ENCODE measurements at places on chromosomes 2 and 18.

DNA sequence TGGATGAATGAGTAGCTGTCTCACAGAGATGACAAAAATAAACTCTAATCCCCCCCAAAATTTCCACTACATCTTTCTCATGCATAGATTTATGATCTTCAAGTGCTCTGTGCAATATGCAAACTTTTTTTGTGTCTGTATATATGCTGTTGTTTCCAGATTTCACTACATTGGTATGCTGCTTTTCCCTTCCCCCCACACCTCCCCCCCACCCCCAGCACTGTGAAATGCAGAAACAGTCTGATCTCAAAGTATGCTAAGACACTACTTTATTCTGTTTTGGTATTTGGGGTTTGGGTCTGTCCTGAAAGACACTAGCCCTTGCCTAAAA, 524 bp upstream of the KLHL14 start:
- no peak for DNase-seq

GRCh38 chr2:44778221-44778654, 163.3 kb upstream of the SIX3 start:
- no peak for DNase-seq

- DNase-seq = no peak
Measured at GRCh38 chr2:236951830-236952475, 133.7 kb upstream of the COPS8 start.

DNA sequence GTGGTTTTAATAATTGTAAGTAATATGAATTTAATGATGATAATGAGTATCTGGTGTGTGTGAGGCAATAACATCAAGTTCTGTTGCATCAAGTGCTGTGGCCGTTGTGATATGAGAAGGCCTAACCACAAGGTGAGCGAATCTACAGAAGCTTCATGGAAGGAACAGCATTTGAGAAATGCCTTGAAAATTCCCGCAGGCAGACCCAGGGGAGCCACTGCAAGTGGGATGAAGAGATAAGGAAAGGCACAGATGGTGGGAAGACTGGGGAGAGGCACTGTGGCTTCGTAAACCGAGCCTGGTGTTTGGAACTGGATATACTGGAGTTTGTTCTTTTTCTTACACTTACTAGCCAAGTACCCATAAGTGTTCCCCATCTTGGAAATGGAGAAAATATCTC, 357.5 kb downstream of the PTPRM start:
- DNase-seq = no peak

GRCh38 chr2:17387591-17387990, 130.6 kb downstream of the RAD51AP2 start:
- no peak for DNase-seq

- DNase-seq = no peak
Measured at GRCh38 chr18:31233621-31234275, 71.1 kb upstream of the DSC1 start.

DNA sequence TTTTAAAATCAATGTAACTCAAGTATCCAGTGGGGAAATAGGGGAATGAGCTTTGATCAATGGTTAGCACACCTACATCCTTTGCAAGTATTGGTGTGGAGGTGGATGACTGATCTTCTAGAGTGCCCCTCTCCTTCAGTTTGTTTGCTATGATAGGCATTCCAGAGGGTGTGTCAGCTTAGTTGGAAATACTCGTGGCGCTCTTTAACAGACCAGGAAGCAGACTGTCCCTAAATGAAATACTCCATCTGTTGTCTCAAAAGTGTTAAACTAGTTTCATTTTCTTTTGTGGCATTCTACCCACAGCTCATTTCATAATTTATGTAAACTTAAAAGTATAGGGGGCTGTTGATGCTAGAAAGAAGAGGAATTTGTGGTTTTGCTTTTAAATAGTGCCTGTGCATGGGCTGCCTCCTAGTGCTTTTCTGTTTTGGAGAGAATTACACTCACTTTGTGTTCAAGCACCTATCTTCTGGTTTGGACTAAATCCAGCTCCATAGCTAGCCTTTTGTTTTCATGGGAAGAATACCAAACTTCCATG, 66.2 kb downstream of the STAT1 start:
- DNase-seq = no peak

- DNase-seq = no peak
Measured at GRCh38 chr2:202249521-202250253, 11.3 kb upstream of the SUMO1 start.

GRCh38 chr2:227301523-227301922, 23.5 kb upstream of the MFF start:
- DNase-seq = no peak

DNA sequence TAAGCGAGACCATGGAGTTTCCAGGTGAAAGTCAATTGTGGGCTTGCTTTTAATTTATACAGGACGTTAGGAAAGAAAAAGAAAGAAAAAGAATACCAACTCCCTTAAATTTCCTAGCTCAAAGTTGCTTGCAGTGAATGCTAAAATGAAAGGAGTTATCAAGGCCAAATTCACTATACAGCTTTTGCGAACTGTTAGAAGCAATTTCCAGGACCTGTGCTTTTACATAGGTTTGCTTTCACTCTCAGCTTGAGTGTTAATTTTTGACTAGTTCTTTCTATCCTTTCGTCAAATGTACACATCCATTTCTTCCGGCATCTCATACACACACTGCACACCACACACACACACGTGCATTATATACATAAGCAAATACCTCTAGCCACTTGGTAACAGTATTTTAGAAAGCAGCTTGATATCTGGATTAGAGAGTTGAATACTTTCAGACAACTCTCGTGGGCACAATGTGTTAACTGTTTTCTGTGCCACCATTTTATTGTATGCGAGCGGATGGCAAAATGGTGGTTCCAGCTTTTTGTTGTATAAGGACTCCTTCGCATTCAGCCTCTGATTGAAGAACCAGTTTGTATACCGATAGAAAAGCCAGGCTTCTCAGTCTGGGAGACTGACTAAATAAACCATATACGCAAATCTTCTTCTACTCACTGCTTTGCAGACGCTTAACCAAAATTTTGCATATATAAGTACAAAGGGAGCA, 381.8 kb downstream of the MTX2 start:
- DNase-seq = no peak

GRCh38 chr2:142883526-142883925, 6.1 kb downstream of the KYNU start:
- no peak for DNase-seq

Measured in stimulated activated CD4-positive, alpha-beta T cell treated with anti-CD3 and anti-CD28 coated beads, TNF-alpha, amount 100 ng/mL, for 1 hour (primary cell).